ENCODE measurements at places on chromosomes 12 and 14.

DNA sequence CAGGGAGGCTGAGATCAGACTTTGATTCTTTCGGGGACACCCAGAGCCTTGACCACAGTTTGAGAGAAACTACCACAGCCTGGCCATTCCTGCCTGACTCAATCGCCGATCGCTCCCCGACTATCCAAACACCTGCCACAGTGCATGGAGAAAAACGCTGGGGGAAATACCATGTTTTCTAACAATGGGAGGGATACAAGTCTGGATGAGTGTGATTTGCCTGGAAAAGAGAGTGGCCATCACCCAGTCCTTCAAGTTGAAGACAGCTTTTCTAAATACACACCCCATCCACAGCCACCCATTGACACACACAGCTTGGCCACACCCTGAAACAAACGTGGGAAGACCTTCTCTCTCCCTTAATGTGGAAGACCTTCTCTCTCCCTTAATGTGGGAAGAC is 6.7 kb upstream of the VASH1 start:
- no peak for DNase-seq

- no peak for DNase-seq
Observed at GRCh38 chr12:79454338-79454843, 236.4 kb downstream of the PAWR start.

DNA sequence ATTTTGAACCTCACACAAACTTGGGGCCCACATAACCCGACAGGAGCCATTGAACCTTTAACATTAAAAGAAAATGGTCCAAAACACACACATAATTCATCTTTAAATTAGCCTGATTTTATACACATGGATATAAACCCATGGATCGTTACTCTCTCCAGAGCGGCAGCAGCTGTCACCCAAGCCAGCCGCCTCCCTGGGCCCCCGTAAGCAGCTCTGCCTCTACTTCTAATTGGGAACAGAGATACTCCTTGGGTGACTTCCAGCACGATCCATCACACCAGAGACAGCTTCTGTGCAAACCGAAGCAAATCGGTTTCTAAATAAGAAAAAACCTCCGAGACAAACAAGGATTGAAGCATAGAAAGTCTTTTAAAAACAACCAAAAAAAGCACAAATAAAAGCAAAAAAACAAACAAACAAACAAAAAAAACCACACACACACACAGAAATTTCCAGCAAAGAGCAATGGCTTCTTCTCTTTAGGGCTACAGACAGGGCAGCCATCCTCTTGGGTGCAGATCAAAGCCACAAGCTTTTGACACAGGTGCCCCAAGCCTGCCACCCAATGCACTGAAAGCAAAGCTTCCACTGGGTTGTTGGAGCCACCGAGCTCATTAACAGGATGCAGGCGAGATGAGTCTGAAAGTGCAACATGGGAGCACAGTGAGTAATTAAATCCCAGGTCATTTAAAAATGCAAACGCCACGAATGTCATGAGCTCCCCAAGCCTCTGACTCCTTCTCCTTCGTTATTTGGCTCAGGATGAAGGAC is 156.9 kb downstream of the DPF3 start:
- no peak for DNase-seq

DNA sequence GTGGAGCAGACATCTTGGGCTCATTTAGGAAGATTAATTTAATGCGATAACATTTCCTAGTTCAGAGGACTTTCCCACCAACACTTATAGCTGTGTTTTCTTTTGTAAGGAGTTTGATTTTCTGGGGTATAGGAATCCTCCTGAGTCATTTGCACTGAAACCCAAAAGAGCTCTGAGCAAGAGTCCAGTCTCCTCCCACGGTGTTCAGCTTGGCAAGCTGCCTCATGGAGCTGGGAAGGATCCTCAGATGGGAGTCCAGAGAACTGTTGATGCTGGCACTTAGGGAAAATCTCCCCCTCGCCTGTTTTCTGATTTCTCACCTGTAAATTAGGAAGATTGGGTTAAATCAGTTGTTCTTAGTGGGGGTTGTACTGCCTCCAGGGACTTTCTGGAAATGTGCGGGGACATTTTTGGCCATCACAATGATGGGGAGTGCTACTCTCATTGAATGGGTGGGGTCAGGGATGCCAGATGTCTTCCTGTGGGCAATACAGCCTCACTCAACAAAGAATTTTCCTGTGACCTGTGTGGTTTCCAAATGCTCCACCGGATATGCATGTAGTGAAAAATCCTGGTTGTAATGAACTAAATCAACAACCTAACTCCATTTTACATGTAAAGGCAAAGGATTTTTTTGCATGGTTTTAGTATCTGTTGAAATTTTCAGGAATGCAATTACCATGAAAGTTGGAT is 150.6 kb downstream of the ADCK1 start:
- DNase-seq, result no peak

DNA sequence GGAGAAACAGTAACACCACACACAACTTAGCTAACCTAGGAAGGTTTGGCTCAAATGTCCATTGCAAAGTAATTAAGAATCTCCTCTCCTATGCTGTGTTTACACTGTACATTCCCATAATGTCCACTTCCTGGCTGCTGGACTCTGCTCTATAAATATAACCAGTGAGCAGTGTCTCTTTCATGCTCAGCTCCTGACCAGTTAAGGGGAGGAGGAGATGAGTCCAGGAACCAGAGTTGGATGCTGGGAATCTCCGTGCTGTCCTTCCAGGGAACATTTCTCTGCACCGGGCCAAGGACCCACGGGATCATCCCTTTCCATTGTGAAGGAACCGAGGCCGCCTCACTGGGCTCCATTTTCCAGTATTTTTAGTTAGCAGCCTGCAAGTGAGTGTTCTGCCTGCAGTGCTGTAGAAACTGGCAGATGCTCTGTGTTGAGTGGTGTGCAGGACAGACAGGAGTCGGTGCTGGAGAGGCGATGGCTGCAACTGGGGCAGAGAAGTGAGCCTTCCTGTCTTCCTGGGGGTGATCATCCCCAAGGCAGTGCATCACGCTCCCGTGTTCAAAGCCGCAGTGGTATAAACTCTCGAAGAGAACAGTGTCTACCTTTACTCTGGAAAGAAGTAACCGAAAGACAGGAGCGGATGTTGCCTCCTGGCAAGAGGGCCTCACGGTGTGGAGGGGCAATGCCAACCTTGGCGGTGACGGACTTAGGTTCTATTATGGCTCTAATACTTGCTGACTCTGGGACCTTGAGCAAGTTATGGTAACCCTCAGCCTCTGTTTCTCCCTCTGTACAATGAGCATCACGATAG is 195.5 kb downstream of the CACNA1C start:
- DNase-seq, result no peak

Measured in midbrain (tissue), 1 donor.